ENCODE measurements at places on chromosomes 2 and 18. TPM values are rescaled to one million over a fixed set of nuclear protein-coding genes. Genes with fewer than 3 reads are reported as not detected.

GRCh38 chr2:105243961-105244360, 2.4 kb downstream of the GPR45 start:
- no peak for DNase-seq

- peak; percentile 96 for DNase-seq
Measured at GRCh38 chr2:196293751-196294515, 122.6 kb upstream of the STK17B start.

DNA sequence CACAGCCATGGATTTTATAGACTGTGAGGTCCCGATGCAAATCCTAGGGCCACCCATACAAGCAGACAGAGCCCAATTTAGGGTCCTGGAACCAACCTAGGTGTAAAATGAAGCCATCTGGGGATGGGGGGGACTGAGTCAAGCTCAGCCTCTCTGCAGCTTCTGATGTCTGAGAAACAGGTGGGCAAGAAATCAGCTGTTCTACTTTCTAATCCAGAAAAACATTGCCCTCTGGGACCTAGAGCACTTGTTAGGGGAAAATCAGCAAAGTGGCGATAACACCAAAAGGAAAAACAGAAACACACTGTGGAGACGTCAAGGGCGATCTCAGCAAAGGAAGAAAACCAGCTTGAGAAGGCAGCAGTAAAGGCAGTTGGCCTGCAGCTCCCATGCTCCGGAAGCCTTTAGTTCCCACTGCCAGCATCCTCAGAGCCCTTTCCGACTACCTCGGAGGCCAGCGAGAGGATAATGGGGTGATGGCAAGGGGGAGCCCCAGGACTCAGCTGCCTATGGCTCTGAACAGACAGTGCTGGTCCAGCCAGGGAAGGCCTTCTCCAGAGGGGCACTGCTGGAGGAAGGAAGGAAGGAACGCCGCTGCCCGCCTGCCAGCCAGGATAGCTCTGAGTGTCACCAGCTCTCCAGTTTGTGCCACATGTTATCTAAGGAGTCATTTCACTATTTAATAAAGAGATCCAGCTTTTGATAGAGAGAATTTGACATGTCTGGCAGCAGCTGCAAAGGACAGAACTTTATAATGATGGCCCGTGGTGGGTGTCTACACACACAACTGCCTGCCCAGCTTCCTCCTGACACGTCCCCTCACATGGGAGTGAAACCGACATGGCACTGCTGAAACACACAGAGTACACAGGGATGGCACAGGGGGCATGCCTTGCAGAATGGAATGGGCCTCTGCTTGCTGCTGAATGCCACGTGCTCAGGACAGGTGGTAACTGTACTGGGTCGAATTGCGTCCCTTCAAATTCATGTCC, 37.7 kb downstream of the HS1BP3 start:
- DNase-seq, result no peak

GRCh38 chr2:241615041-241615440, 21.9 kb downstream of the THAP4 start:
- DNase-seq, result no peak

DNA sequence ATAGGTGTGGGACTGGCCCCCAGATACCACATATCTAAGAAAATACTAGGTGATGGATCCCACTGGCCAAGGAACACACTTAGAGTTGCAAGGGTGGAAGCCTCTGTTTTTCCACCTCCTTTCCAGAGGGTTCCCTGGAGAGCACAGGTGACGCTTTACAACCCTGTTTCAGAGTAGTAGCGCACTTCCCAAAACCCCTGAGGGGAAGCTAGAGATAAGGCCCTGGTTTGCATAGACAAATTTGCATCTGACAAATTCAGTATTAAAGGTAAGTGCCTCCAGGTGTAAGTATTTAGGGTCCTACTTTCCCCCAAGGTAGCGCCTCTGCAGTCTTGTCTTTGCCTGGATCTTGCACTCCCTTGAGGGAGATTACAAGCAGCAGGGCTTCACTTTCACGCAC, 474 bp upstream of the CERKL start:
- no peak for DNase-seq

DNA sequence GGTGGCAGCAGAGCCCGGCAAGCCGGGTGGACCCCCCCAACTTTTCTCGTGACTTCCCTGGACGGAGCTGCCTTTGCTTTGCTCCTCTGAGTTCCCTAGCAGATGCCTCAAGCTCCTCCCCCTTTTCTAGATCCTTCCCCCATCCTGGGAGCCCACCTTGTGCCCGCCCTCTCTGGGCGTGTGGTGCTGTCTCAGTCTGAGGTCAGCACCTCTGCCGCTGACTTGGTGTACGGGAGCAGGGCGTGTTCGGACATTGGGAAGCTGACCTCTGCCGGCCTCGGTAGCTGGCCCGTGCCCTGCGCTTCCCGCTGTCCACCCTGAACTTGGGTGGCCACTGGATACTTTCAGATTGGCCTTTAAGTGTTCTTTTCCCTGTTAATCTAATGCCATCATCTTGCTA, 19.6 kb upstream of the ESPNL start:
- DNase-seq, result no peak

DNA sequence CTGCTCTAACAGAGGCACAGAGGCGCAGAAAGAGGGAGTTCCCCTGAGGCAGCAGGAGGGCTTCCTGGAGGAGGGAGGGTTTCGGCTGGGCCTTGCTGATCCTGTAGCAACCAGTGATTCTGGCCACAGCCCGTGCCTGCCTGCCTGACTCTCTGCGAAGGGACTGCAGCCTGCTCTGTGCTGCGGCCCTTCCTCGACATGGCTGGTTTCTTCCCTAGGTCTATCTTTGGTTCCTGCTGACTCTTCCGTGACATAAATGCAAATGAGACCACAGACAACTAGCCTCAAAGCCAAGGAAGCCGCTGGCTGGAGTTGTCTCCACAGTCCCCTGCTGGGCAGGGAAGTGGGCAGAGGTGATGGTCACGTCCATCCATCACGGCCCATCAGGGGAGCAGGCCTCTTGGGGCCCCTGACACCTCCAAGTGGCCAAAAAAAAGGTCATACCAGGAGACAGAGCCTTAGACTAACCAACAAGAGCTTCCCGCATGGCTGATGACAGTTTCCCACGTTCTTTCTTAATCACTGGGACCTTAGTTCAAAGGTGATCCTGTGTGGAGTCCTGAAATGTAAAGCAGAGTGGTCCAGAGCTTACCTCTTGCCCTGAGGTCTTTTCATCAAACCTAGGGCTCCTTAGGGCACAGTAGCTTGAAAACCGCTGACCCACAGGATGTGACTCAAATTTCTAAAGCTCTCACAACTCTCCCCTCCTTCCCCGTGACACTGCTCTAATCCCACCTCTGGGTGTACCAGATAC, 55.3 kb downstream of the HS1BP3 start:
- DNase-seq, result peak; percentile 72

- DNase-seq, result no peak
Measured at GRCh38 chr2:240635121-240635997, 10.1 kb downstream of the GPR35 start.

DNA sequence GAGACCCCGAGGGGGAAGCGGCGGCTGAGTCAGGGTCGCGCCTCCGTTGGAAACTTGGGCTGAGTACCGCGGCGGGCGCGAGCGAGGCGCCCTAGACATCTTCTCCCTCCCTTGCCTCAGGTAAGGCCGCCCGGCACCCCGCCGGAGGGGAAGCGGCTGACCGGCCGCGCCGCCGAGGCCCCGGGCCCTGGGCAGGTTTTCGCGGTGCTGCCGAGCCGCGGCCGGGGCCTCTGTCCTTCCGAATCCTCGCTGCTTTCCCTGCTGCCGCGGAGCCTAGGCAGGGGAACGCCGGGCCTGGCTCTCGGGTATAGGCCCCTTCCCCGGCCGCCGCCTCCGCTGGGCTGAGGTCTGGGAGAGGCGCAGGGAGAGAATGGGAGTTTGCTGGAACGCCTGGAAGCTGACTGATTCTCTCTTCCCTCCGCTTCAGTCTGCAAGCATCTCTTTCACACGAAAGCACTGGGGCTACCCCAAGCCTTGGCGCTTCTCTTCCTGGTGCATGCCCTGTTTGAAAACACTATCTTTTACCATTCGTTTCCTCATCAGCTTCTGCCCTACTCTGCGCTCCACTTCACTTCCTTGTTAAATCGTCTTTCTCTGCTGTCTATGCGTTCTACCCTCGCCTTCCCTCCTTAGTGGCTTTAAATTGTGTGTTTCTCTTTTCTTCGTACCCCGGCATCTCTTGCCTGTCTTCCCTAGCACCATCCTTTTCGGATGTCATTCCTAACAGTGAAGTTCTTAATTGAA, 652 bp downstream of the PPM1B start:
- DNase-seq, result peak; percentile 47

- no peak for DNase-seq
Measured at GRCh38 chr18:14124689-14125088, 7.5 kb downstream of the ZNF519 start.

DNA sequence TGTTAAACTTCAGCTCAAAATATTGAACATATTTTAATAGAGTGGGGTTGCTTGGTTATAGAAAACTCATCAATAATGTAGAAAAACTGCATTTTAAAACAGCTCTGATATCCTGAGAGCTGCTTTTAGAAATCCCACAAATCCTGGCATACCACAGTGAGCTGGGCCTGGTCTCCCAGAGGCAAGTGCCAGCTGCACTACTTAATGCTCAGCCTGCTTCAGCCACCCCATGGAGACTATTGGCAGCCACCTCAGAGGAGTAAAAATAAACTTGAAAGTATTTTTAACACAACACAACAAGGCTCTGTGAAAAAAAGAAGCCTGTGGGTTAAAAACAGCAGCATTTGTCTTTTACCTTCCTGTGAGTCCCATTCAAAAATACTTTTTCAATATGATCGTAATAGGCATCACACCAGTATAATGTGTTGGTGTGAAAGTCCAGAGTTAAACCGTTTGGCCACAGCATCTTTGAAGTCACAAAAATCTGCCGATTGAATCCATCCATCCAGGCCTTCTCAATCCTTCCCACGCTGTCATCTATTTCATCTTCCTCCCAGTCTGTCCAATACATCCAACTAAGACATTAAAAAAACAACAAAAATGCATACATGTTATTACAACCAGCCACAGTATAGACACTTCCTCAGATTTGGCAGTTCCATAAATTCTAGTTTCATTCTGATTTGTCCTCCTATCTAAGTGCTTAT, 1115.3 kb downstream of the LRP1B start:
- DNase-seq, result no peak

DNA sequence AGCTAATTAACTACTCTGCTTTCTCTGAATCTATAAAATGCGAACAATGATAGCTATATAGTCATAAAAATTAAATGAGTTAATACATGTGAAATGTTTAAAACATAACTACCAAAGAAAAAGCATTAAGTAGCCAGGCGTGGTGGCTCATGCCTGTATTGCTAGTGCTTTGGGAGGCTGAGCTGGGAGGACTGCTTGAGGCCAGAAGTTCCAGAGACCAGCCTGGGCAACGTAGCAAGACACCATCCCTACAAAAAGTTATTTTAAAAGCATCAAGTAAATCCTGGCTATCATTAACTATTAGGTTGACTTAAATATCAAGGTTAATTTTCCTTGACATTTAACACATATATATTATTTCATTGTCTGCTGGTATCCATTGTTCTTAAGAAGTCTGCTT, 152.4 kb downstream of the NBAS start:
- no peak for DNase-seq

- DNase-seq, result no peak
Measured at GRCh38 chr2:171214093-171214492, 53.4 kb upstream of the TLK1 start.

GRCh38 chr2:223297788-223298187, 245.8 kb downstream of the KCNE4 start:
- peak; percentile 39 for DNase-seq

- no peak for DNase-seq
Measured at GRCh38 chr2:197034292-197034691, 107.8 kb upstream of the PGAP1 start.

Gene MYO7B
- not detected for total RNA-seq

Gene SERTAD2
- total RNA-seq, result 4.2 TPM

Gene CNRIP1
- not detected for total RNA-seq

Gene HOXD10
- total RNA-seq, result not detected

Gene BOK
- total RNA-seq, result 19.5 TPM

Gene CAPN14
- 35.1 TPM for total RNA-seq

Gene CCDC85A
- 0.13 TPM for total RNA-seq

Gene GAREM1
- total RNA-seq, result 10.0 TPM

Gene FAM237A
- not detected for total RNA-seq

Gene LBX2
- 0.77 TPM for total RNA-seq

Gene NDUFS1
- 72.5 TPM for total RNA-seq

Gene ATOH8
- total RNA-seq, result not detected

Gene SGPP2
- total RNA-seq, result 9.7 TPM

Gene HRH4
- 0.13 TPM for total RNA-seq

Gene ZBTB7C
- total RNA-seq, result under 0.01 TPM

Gene LIMS4
- not detected for total RNA-seq

Measured in bronchial epithelial cell (primary cell).